ENCODE measurements at places on chromosomes 3 and 15.

- DNase-seq, result no peak
Observed at GRCh38 chr3:62404321-62404720, 31.0 kb upstream of the FEZF2 start.

DNA sequence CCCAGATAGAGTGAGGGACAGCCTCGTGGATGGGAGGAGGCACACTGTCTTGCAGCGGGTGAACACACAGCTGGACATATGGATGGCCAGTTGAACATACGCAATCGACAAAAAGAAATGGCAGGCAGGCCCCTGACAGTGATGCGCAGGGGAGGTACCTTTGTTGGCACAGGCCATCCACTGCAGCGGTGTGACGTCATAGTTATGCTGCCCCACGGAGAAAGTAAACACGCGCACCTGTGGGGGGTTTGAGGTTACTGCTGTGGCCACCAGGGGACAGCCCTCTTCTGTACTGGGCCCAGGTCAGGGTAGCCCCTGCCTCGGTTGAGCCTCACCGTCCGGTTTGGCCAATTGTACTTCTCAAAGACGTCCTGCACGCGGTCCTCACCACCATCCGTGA is 19.4 kb upstream of the TMEM115 start:
- DNase-seq, result no peak

- DNase-seq, result no peak
Observed at GRCh38 chr3:133572158-133573053, 1.1 kb upstream of the CDV3 start.

GRCh38 chr3:61807865-61808276 is 246.5 kb downstream of the PTPRG start:
- no peak for DNase-seq

- DNase-seq, result no peak
Observed at GRCh38 chr3:16433701-16434151, 79.8 kb downstream of the RFTN1 start.

DNA sequence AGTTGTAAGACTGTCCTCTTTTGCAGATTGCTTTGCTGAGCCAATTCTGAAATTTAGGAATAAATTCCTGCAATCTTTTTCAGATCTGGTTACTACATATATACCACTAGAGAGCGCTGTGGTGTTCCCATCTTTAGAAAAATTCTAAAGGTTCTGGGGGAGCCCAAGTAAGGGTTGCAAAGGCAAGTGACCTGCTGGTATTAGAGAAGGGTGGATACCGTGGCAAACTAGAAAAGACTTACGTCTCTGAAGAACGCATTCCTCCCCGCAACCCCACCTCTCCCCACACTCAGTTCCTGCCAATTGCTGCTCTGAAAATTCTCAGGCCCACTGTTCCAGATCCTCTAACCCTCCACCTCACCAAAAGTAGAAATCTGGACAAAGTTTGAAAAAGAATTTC is 48.5 kb downstream of the EFHB start:
- DNase-seq, result no peak

- DNase-seq, result no peak
Observed at GRCh38 chr3:57059411-57059810, 1.1 kb upstream of the SPATA12 start.

GRCh38 chr3:109731639-109732473 is 394.5 kb upstream of the DPPA4 start:
- DNase-seq, result no peak

All from left ventricle myocardium inferior (tissue), 1 donor.